Activated T-helper 2 cell treated with anti-CD3 and anti-CD28 coated beads, Interferon-gamma antibody, Interleukin-2, Interleukin-4, amounts not matched to agents 10 μg/mL and 5 μg/mL and 100 μg/mL, durations not matched to agents 14 hours and 24 hours and 36 hours (primary cell): ENCODE measurements at places on chromosomes 13 and 19. TPM values are rescaled to one million over a fixed set of nuclear protein-coding genes. Genes with fewer than 3 reads are reported as not detected.

DNA sequence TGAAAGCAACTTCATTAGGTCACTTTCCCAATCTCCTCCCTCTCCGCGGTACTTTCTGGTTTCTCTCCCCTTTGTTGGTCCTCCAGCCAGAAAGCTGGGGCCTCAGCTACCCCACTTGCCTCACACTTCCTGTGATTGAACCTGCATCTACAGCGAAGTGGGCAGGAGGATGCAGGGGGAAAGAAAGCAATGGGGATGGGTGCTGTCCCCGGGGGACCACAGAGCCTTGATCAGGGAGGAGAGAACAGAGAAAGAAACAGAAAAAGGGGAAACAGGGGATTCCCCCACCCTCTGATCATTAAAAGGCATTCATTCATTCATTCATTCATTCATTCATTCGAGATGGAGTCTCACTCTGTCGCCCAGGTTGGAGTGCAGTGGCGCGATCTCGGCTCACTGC lies 74.2 kb downstream of the TRPM4 start:
- no peak for DNase-seq

DNA sequence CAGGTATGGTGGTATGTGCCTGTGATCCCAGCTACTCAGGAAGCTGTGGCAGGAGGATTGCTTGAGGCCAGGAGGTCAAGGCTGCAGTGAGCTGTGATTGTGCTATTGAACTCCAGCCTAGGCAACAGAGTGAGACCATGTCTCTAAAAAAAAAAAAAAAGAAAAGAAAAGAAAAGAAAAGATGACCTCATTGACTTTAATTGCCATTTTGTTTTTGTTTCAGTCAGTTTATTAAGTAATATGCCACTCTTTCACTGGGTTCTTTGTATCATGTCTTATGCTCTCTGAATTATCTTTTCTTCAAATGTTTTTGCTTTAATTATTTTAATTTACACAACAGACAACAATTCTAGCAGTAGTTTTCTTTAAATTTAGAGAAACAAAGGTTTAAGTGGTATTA lies 293.8 kb downstream of the TSHZ3 start:
- no peak for DNase-seq

Gene KLK14
- 0.44 and 0.52 TPM in 2 replicates for total RNA-seq

Gene ZNF790
- 4.6 TPM in 2 replicates for total RNA-seq

Gene CD177
- not detected in 2 replicates for total RNA-seq

DNA sequence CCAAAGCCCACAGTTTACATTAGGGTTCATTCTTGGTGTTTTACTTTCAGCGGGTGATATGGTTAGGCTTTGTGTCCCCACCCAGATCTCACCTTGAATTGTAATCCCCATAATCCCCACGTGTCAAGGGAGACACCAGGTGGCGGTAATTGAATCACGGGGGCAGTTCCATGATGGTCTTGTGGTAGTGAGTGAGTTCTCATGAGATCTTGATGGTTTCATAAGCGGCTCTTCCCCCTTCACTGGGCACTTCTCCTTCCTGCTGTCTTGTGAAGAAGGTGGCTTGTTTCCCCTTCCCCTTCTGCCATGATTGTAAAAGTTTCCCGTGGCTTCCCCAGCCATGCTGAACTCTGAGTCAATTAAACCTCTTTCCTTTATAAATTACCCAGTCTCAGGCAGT lies 12.0 kb downstream of the FPR2 start:
- DNase-seq: no peak

Gene LGI4
- 0.27 TPM in 1 of 2 replicates, not detected in the other for total RNA-seq

Gene BLVRB
- 10.4 and 11.3 TPM in 2 replicates for total RNA-seq

DNA sequence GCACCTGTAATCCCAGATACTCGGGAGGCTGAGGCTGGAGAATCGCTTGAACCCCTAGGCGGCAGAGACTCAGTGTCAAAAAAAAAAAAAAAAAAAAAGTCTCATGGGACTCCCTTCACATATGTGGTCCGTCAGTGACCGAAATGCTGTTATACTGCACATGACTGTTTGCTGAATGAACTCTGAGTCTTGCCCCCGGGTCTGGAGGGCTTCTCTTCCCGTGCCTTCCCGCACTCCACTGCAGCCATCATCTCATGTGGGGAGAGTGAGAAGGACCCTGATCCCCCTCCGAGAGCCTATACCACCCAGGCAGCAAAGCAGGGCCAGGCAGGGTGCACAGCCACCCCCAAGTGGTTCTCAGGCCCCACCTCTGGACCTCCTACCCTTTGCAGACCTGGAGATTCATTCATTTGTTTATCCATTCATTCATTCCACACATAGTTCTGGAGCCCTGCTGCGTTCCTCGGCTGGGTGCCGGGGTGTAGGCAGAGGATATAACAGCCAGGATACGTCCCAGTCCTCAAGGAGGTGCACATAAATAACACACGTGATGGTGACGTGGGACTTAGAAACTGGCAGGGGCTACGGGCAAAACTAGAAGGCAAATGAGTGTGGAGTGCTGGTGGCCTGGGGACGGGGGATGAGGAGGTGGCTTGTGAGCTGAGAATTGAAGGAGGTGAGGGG lies 14.2 kb downstream of the NDUFA11 start:
- no peak for DNase-seq

GRCh38 chr13:61531383-61532065 lies 115.9 kb upstream of the PCDH20 start:
- no peak for DNase-seq

Gene PTPRH
- not detected in 2 replicates for total RNA-seq

- DNase-seq: peak; percentile 39
Observed at GRCh38 chr19:35549174-35549788, 3.9 kb downstream of the TMEM147 start.

DNA sequence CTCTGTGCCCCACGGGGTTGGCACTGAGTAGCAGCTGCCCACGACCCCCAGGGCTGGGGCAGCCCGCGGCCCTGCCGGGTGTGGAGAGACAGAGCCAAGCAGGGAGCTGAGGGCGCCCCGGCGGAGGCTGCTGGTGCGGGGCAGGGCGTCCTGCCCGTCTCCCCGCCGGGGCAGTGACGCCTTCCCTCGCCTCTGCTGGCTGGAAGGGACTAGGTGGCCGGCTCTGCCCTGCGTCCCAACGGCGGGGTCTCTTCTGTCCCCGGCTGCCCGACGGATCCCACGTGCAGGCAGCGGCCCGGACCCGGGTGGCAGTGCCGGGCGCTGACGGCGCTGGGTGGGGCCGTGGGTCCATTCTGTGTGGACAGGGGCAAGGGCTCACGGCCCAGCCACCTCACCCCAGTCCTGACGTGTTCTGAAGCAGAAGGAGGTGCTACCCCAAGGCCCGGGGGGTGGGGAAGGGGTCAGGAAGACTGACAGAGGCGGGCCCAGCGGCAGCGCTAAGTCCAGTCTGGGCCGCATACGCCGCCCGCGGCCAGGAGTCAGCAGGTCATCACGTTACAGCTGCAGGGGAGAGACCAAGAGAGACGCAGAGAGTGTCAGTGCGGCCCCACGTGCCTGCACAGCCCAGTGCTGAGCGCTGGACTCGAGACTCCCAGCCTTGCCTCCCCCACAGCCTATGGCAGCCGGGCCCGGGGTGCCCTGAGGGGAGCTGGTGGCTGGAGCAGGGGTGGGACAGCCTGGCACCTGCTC lies 15.1 kb upstream of the PLPP2 start:
- no peak for DNase-seq

DNA sequence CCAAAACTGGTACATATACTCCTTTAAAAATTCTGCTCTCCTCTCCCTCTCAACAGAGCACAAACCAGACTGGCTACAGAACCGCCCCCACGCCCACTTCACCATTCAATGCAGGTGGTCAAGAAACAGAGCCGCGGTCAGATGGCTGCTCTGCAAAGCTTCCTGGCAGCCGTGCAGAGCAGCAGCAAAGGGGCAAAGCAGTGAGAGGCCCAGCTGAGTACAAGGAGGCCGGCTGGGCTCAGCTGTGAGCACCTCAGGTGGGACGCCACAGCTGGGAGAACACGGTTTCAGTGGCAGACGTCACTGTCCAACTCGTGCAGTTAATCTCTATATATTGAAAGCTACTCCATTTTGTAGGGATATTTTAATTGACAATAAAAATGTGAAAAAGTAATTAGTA lies 8.3 kb downstream of the GRTP1 start:
- no peak for DNase-seq

DNA sequence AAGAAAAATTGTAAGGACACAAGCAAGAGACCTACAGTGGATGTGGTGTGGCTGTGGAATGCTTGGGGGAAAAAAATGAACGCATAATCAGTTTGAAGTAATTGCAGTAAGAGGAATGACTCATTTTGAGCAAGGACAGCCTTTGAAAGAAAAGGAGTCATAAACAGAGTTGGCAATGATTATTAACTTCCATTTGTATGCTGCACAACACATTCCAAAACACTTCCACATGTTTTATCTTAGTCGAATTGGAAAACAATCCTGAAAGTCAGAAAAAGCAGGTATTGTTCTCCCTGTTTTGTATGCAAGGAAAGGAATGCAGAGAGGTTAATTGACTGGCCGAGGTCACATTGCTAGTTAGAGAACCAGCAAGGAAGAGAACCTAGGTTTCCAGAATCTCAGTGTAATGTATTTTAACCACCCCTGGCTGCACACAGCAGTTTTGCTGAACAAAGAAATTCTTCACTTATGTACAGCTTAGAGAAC lies 630.0 kb upstream of the MIR17HG start:
- DNase-seq: no peak

DNA sequence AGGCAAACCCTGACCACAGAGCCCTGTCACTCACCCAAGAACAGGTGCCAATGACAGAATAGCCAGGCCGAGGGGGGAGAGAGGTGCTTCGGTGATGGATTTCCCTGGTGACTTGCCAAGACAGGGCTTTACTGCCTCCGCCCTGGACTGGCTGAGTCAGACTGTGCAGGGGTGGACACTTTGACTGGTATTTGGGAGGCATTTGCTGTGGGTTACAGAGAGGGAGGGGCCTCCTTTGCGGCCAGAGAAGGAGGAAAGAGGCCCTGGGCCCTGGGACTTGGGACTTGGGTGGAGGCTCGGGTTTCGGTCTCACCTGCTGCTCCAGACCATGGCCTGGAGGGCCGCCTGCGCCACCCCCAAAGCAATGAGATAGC lies 4.6 kb upstream of the EPS8L1 start:
- no peak for DNase-seq

DNA sequence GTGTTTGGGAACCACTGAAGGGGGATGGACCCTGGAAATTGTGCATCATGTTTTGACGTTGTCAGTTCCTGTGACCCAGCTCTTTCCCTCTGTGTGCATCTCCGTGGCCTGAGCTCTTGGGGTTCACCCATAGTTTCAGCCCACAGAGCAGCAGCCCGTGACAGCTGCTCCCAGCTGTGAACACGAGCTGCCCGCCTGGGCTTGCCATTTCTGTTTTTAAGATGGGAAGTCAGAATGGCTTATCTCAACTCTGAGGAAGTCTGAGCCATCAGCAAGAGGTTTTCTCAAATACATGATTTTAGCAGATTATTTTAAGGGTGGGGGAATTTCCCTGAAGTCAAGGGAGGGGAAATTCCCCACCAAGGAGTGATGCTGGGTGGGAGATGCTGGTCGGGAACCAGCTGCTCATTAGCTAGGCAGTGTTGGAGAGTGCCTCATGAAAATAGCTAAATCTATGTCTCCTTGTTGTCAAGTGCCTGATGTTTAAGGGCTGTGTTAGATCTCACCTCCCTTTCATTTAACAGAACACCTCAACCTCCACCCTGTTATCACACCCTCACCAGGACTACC lies 34.8 kb upstream of the C1QTNF9 start:
- DNase-seq: peak; percentile 55

DNA sequence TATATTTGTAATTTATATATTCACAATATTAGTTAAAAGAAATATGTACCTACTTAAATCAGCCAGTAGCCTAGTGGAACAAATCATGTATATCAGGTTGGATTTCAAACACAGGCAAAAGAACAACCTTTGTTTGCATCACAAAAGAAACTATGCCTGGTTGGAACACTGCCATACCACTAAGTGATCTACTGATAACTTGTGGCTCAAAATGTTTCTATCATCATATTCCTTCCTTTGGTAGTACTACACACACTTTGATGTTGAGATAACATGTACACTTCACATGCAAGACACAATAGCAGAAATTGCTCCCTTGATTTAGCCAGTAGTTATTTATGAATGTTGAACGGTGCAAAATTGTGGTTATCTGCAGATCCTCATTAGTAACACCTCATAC lies 146.0 kb upstream of the GPC6 start:
- DNase-seq: no peak

GRCh38 chr19:45440873-45441654 lies 17.3 kb upstream of the ERCC1 start:
- no peak for DNase-seq

- no peak for DNase-seq
Observed at GRCh38 chr19:10343495-10343894, 4.1 kb upstream of the ICAM3 start.

DNA sequence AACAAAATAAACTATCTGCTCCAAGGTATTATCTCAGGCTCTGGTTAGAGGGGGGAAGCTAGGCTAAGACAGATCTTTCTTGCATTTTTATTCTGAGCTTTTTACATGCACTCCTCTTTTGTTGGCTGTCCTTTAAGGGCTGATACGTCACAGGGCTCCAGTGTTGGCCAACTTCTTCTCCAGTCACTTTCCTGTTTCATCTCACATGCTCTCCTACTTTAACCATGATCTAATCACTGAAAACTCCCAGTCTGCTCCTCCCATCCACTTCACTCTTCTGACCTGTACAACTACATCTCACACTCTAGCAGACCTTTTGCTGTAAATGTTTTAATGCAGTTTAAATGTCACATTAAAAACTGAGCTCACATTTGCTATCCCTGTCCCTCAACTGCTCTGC lies 510.0 kb upstream of the KLF12 start:
- DNase-seq: no peak

DNA sequence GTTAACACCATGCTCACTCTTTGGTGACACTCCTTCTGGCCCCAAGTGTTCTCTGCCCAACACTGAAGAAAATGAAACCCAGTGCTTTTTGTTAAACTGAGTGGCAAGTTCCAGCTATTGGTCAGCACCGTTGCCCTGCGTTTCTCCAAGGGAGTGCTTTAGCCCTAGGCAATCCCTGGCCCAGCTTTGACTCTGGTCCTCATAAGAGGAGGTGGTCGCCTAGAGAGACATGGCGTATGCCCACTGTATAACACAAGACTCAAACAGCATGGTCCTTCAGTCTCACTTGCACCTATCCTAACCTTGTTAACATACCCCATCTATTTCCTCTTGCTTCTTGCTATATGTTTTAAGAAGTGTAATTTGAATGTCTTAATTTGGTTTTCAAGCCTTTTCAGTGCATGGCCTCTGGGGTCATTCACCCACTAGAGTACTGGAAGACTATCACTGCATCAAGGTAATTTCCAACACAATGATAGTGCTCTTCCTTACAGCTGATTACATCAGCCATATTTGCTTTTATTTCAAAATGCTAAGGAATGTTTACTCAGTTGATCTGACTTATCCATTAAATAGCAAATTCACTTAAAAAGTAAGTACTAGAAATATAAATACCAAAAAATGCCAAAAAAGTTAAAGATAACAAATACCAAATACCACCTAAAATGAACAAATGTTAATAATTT lies 190.5 kb upstream of the SOX21 start:
- no peak for DNase-seq
